ENCODE measurements at places on chromosomes 1 and 21. TPM values are rescaled to one million over a fixed set of nuclear protein-coding genes. Genes with fewer than 3 reads are reported as not detected.

GRCh38 chr1:218439541-218440295 is 94.6 kb downstream of the TGFB2 start:
- peak; percentile 15 for DNase-seq

DNA sequence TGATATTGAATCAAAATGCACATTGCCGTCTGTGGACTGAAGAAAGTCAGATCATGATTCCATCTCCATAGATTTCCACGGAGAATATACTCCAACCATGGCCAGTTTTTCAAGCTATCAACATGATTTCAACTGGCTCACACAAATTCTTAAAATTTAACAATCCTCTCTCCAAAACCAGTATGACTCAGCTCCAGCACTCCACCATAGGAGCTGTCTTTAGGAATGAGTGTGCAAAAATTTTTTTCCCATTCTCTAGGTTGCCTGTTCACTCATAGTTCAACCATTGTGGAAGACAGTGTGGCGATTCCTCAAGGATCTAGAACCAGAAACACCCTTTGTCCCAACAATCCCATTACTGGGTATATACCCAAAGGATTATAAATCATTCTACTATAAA is 40.8 kb downstream of the RGL1 start:
- peak; percentile 47 for DNase-seq

DNA sequence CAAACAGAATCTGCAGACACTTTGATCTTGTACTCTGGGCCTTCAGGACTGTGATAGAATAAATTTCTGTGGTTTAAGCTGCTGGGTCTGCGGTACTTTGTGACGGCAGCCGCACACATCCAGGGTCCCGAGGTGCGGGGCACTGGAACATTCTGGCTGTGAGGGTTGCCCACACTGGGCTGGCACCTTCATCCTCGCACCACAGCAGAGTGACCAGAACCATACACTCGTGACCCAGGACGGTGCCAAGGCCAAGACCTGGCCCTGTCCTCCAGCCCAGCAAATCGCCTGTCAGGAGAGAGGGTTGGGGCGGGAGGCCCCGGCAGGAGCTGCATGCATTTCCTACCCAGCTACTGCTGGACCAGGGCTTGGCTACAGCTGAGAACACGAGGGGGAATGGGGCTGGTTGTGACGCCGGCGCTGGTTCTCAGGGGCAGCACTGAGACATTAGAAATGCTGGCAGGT is 2.6 kb upstream of the FTCD start:
- DNase-seq: no peak

- no peak for DNase-seq
These were observed 44.9 kb downstream of the C1orf198 start for GRCh38 chr1:230823426-230823825.

DNA sequence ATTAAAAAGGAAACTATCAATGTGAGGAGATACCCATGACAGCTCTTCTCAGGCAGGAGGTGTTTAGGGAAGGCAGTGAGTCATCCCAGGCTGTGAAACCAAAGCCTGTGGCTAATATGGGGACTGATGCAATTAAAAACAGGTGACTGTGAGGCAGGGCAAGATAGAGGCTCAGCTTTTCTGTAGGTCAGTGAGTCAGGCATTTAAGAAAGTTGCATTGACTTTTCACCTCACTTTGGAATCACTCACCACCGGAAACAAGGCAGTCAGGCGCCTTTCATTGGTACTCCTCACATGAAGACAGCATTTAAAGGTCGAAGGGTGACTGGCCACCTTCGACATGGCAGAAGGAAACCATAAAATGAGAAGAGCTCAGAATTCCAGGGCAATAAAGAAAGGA is 54.5 kb downstream of the PAPPA2 start:
- no peak for DNase-seq

GRCh38 chr1:209674957-209675564 is at the start of gene G0S2:
Gene G0S2 (plus strand): TSS chr1:209675412. CDS start chr1:209675685, 273 bp downstream.
- DNase-seq: peak; percentile 21

DNA sequence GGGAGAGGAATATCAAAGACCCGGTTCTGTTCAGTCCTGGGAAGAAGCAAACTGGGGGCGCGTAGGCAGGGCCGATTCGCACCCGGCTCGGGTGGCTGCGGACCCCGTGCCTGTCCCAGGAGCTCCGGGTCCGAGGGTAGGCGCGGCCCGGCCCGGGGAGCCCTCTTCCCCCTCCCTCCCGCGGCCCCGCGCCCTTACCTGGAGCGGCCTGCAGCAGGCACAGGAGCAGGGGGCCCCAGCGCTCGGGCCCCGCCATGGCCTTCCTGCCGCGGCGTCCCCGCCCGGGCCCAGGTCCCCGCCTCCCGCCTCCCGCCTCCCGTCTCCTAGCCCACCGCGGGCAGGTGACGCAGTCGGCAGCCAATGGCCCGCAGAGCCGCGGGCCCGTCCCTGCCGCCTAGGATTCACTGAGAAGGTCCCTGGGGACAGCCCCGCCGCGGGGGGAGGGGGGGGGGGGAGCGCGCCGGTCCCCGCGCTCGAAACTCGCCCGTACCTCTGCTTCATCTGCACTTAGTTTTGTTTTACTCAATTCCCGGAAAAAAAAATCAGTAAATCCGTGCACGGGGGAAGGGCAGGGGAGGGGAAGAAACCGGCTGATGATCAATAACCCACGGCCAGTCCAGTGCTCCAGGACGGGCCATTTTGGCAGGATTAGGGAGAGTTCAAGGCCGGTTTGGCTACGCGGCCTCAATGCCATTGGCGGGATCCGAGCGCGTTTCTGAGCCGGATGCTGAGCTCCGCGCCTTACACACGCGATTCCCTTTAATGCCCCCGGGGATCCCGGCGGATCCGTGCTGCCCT is at the start of gene IFNLR1:
Gene IFNLR1 (minus strand): TSS at position 297 of the 798 bp plus-strand sequence. CDS start 41 bp downstream, at position 256.
- DNase-seq: no peak

Gene EPHA2
- 24.0 TPM for total RNA-seq

Gene TMPRSS15
- not detected for total RNA-seq
